NCI-H2029 treated with DMSO at 0.1 percent for 48 hours (cell line): ENCODE measurements at places on chromosomes 2 and 18.

GRCh38 chr2:223086370-223086981, 34.5 kb downstream of the KCNE4 start:
- no peak for DNase-seq

GRCh38 chr2:23351388-23352141, 33.4 kb upstream of the KLHL29 start:
- DNase-seq, result peak; percentile 5

- DNase-seq, result no peak
These were observed 78.6 kb downstream of the FARSB start for GRCh38 chr2:222577341-222577740.

GRCh38 chr2:191018048-191018447, 4.1 kb upstream of the STAT1 start:
- DNase-seq, result no peak

- peak; percentile 40 for DNase-seq
These were observed 133.3 kb downstream of the ZNF236 start for GRCh38 chr18:76955524-76956170.

DNA sequence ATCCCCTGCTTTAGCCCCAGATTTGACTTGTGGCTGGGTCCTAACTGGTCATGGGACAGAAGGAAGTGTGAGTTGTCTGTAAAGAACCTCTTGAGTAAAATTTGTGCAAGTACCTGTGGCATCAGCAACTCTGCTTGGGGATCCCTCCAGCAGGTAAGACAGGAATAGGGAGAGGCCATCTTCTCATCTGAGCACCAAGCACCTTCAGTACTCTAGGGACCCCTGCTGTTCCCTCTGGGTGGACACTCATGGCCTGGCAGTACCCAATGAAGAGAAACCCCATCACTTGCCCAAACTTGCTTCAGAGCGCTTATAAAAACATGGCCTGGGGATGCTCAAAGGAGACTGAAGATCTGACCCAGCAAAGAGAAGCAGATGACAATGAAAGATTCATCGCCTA, 297.8 kb downstream of the SP3 start:
- DNase-seq, result no peak

GRCh38 chr2:98761267-98761781, 30.4 kb upstream of the MGAT4A start:
- no peak for DNase-seq
